ENCODE measurements at places on chromosomes 16 and 17.

DNA sequence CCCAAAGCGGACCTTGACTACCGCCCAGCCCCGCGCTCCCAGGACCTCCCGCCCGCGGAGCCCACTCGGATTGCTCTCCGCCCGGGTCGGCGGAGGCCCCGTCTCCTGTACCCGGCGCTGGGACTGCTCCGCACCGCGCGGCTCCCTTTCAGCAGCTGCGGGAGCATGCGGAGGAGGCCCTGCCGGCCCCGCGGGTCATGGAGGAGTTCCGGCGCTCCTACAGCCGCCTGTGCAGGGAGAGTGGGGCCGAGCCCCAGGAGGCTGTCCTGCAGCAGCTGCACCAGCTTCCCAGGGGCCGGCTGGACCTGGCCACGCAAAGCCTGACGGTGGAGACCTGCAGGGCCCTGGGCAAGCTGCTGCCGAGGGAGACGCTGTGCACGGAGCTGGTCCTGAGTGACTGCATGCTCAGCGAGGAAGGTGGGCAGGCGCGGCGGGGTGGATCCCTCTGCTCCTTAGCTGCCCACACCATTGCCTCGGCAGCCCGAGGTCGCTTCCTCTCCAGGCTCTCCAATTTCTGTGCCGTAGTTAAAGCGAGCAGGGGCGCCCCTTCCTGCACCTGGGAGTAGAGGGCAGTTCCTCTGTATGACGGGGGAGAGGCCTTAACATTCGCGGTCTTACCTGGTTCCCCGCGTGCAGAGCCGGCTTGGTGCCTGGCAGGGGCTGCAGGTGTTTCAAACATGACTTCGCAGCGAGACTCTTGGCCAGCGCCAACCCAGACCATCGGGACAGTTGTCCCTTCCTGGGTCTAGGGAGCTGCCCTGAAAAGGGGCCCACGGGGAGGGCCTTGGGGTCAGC, 539 bp downstream of the LRRC45 start:
- DNase-seq = no peak

GRCh38 chr17:49254066-49254465, 23.5 kb upstream of the PHOSPHO1 start:
- DNase-seq = no peak

- DNase-seq = no peak
Observed at GRCh38 chr16:52367821-52368220, 179.1 kb downstream of the TOX3 start.

GRCh38 chr17:10616502-10617119, 40.5 kb downstream of the MYH3 start:
- peak; percentile 79 for DNase-seq

DNA sequence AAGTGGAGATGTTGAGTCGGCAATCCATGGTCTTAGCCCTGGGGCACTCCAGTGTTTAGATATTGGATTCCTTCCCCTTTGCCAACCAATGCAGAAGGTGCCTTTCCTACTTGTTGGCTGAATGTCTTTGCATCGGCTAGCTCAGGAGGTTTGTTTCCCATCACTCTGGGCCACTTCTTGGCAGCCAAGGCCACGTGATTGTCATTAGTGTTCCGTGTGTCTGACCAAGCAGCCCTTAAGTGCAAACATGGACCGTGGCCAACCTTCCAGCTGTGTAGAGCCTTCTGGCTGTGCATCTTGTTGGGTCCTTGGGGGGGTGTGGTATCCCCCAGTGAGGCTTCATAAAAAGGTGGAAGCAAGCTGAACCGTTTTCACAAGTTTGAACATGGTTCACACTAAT, 66.0 kb downstream of the GNAO1 start:
- no peak for DNase-seq

DNA sequence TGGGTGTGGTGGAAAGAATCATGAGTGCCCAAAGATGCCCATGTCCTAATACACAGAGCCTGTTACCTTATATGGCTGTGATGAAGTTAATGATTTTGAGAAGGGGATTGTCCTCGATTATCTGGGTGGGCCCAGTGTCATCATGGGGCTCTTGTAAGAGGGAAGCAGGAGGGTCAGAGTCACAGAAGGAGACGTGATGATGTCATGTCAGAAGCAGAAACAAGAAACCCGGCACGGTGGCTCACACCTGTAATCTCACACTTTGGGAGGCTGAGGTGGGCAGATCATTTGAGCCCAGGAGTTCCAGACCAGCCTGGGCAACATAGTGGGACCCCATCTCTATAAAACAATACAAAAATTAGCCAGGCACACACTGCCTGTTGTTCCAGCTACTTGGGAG, 55.2 kb upstream of the MGAT5B start:
- no peak for DNase-seq

DNA sequence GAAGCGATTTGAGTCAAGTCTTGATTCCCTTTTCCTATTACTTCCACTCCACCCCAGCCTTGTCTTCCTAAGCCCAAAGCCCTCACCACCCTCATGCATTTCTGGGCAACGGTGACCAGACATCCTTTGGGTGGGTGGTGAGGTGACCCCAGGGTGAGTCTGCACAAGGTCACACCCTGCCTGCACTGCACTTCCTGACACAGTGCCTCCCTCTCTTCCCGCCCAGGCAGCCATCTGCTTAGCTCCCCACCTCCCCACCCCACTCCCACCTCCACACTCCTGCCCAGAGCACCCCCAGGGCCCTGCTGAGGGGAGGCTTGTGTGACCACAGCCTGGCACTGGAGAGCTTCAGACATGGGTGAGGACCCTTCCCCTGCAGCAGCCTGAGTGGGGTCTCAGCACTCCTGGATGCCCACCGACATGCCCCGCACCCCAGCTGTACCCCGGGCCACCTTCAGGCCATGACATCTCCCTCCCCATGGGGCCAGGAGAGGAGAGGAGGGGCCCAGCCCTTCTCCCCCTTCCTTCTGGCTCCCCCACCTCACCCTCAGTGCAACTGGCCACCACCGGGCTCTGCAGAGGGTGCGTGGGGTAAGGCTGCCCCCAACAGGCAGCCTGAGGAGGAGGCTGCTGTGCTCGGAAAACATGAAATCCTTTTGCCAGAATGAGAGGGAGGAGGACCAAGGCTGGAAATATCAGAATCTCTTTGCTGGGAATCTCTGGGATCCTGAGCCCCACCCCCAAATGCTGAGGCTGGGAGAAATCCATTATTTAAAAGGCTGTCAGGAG, 68.6 kb downstream of the CCT6B start:
- no peak for DNase-seq

- DNase-seq = no peak
Observed at GRCh38 chr16:21973945-21974344, 20.8 kb downstream of the UQCRC2 start.

- no peak for DNase-seq
Observed at GRCh38 chr17:78117027-78117981, 11.3 kb downstream of the TMC6 start.

DNA sequence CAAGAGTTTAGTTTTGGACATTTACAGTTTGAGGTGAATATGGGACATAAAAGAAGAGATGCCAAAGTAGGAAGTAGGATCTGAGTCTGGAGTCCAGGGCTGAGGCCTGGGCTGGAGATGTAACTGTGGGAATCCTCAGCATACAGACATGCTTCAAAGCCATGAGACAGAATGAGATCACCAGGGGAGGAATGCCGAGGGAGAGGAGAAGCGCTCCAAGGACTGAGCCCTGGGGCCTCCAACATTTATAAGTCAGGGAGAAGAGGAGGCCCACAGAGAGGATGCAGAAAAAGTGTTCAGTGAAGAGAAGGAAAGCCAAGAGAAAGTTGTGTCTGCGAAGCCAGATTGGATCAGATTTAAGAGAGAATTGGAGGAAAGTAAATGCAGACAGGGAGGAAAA, 277.5 kb upstream of the MYOCD start:
- DNase-seq = no peak

DNA sequence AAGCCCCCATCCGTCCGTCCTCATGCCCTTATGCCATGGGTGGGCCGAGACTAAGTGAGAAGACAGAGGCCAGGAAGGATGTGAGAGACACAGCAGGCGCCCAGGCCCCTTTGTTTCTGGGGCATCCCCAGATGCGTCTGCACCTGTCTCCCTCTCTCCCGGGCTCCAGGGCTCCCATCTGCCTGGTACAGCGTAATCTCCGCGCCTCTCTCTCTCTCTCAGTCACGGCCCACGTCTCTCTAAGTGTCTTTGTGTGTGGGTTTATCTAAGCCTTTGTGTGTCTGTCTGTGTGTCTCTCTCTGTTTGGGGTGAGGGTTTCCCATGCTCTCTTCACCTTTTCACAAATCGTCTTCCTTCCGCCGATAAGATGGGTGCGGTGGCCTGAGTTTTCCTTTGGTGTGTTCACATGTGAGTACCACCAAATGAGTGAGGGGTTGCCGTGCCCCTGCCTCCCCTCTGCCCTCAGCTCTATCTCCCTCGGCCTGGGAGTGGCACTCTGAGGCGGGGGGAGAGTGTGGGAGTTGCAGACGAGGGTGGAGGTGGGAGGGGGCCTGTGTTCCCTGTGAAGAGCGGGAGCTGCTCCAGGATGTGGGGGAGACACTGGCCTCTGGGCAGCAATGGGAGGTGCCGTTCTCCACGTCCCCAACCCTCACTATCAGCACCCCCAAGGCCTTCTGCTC, 25.8 kb upstream of the ABCC3 start:
- no peak for DNase-seq

- no peak for DNase-seq
Observed at GRCh38 chr17:16148596-16148995, 66.7 kb downstream of the NCOR1 start.

DNA sequence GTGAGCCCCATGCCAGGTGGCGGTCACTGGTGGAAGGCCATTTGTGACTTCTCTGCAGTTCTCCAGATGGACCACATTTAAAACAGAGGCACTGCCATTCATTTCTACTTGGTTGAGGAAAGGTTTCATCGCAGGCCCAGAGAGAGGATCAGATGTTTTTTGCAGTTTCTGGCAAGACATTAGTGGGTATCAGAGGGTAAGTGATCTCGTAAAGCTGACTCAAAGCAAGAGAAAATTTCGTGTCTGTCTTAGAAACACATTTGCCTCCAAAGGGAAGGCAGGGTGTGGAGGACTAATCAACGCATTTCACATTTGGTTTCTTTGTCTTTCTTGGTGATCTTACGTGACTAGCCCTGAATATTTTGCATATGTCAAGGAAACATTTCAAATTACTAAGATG, 81.8 kb downstream of the PRKCB start:
- DNase-seq = no peak

DNA sequence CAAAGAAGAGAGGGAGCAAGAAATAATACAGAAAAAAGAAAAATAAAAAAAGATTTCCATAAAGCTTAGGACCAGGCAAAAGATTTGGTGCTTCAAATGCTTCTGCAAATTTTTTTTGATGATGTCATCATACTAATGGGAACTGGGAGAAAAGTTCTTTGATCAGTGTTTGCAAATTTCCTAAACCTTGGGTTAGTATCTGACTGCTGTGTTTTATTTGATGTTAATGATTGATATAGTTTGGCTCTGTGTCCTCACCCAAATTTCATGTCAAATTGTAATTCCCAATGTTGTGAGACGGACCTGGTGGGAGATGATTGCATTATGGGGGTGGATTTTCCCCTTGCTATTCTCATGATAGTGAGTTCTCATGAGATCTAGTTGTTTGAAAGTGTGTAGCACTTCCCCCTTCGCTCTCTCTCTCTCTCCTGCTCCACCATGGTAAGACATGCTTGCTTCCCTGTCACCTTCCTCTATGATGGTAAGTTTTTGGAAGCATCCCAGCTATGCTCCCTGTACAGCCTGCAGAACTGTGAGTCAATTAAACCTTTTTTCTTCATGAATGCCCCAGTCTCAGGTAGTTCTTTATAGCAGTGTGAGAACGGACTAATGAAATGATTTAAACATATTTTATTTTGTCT, 72.6 kb downstream of the TMEM100 start:
- no peak for DNase-seq

- DNase-seq = no peak
Observed at GRCh38 chr17:66955821-66956220, 8.7 kb upstream of the CACNG4 start.

GRCh38 chr17:47700471-47701449, 6.8 kb downstream of the TBKBP1 start:
- DNase-seq = no peak

DNA sequence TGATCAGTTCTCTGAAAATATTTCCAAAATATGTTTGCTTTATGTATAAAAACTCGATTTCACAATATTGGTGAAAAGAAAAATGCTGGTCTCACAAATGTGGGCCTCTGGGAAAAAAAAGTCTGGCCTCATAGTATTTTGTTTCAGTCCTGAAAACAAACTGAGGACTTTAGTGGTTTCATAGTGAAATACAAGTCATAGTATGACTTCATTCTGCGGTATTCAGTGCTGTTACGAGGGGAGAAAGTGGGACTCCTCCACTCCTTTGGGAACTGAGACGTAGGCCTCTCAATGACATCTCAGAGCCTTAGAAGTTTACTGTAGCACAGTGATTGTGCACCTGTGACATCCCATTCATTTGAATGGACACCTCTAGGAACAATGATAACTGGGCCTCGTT, 56.0 kb downstream of the CYB561 start:
- no peak for DNase-seq

GRCh38 chr16:89613231-89613953, at the start of gene DPEP1:
Gene DPEP1, plus strand, starts transcription at chr16:89613642. Its CDS starts 16,769 bp downstream, at chr16:89630411.
- no peak for DNase-seq

GRCh38 chr16:74666010-74666421, 661 bp downstream of the RFWD3 start:
- no peak for DNase-seq

GRCh38 chr17:73157521-73157890, 7.3 kb upstream of the SSTR2 start:
- DNase-seq = no peak

DNA sequence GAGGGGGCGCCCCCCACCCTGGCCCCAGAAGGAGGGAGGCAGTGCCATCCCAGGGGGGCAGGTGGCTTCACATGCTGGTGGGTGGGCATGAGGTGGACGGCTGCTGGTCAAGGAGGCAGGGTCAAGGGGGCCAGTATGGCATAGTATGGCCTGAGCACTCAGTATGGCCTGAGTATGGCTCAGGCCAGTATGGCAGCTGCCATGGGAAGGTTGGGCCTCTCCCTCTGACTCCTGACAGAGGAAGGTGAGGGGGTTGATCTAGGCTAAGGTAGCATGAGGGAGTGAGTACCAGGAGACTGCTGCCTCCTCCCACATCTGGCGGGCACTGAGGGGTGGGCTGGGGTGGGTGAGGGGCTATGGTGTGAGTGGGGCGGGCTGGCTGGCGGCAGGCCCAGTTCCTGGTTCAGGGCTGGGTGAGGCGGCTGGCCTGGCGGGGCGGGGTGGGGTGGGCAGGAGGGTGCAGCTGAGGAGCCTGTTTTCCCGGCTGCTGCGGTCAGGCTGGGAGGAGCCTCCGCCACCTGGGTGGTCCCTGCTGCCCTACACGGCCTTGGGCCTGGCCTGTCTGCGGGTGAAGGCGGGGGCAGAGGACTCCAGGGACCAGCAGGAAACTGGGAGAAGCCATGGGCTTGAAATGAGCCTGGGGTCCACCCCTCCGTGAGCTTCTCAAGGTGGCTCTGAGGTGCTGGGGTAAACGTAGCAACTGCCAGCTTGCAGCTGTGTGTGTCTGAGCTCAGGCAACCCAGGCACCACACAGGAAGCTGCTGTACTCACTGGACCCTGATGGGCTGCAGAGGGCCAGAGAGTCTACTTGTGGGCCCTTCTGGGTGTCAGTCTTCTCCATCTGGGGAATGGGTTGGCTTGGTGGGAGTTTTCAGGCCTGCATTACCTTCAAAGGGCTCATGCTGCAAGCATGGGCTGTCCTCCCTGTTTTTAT, 57.0 kb downstream of the RAI1 start:
- DNase-seq = no peak

Measured in Jurkat, Clone E6-1 (cell line).